Foreskin keratinocyte (primary cell): ENCODE measurements at places on chromosomes 12 and 14. TPM values are rescaled to one million over a fixed set of nuclear protein-coding genes. Genes with fewer than 3 reads are reported as not detected.

The KLRK1 gene
- polyA plus RNA-seq = not detected in 2 replicates

The RILPL1 gene
- 21.6 and 23.4 TPM in 2 replicates for polyA plus RNA-seq

The CLEC14A gene
- polyA plus RNA-seq = not detected in 2 replicates

The TEX52 gene
- polyA plus RNA-seq = not detected in 2 replicates

DNA sequence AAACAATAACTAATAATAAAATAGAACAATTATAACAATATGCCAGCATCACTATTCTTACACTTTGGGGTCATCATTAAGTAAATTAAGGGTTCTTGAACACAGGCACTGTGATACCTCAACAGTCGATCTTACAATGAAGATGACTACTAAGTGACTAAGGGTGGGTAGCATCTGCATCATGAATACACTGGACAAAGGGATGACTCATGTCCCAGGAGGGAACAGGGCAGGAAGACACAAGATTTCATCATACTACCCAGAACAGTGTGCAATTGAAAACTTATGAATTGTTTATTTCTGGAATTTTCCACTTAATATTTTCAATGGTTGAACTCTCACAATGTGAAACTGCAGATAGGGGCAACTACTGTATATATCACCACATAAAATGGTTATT lies 19.7 kb downstream of the TSPAN19 start:
- peak; percentile 85 for DNase-seq

DNA sequence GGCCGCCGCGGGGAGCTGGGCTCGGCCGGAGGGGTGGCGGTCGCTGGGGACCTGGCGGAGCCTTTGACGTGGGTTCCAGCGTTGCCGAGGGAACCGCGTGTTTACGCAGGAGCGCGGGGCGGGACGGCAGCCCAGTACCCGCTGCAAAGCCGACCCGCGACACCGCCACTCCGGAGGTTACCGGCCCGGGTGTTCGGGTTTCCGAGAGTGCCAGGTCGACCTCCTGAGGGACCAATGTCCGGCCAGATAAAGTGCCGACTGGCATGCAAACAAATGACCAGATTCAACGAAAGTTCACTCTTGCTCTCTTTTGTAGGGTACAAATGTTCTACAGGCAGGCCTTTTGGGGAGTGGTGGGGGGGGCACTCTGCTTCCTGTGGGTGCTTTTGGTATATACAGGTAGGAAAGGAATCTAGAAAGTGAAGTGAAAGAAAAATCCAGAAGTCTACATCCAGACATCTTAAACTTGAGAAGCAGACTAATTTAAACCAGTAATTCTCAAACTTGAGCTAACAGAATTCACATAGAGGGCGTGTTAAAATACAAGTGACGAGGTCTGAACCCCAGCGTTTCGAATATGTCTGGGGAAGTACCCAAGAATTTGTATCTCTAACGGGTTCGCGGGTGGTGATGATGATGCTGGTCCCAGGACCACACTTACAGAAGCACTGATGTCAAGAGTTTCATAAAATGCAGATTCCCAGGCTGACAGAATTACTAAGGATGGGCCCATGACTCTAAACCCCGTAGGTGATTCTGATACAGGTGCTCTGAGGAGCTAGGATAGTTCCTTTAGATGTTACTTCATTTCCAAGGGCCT lies at the start of gene GPR135:
GPR135 (minus strand) TSS at position 65 of the 820 bp plus-strand sequence. CDS start 154 bp downstream, outside the sequence.
- no peak for DNase-seq

- DNase-seq = peak; percentile 84
Measured at GRCh38 chr12:14770496-14771461, 32.5 kb downstream of the WBP11 start.

DNA sequence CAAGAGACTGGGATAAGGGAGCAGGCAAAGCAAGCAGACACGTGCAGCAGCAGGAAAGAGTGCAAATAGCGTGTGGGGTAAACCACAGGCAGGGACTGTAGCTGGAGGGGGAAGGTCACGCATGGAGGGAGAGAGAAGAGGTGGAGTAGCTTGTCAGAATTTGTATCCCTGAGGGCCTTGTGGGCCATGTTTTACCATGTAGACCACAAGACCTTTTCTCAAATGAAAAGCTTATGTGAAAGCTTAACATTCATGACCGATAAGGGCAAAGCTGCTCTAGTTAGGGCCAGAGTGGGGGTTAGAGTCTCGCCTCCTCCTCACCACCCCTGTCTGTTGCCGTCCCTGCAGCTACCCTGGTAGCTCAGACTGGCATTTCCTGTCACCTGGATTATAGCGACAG lies 152.9 kb upstream of the E2F7 start:
- DNase-seq = no peak

DNA sequence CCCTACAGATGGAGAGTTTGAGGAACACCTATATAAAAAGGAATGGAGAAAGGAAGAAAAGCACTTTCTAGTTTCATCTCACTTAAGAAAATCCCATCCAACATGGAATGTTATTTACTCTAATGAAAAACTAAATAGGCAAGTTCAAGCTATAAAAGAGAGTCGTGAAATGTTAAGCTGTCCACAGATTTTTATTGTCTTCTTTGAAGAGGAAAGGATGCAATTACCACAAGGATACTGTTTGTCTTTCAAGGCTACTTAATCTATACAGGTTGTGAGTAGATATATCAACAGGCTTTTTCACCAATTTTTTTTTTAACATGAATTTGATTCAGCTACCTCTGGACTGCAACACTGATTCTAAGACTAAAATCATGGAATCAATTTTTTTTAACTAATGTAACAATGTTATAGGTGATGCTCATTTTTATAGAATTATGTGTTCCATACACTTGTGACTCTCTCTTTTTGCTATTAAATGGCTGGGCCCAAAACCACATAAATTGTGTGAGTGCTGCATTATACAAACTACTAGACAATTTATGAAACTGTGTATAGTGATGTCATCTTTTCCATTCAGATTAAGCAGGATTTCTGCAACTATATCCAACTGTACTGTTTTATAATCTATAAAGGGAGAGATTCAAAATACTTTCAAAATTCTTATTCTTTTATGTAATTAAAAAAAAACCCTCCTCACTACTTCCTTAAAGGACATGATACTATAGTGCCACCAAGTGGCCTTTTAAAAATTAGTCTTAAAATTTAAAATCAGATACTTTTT lies 26.8 kb upstream of the BMAL2 start:
- DNase-seq = peak; percentile 14

GRCh38 chr14:55449116-55449515 lies 8.7 kb upstream of the TBPL2 start:
- no peak for DNase-seq

- DNase-seq = no peak
Measured at GRCh38 chr14:99195602-99196309, 76.2 kb downstream of the BCL11B start.

- DNase-seq = no peak
Measured at GRCh38 chr12:14840616-14841015, 2.7 kb downstream of the ART4 start.
